ENCODE measurements at places on chromosomes 12 and 14. TPM values are rescaled to one million over a fixed set of nuclear protein-coding genes. Genes with fewer than 3 reads are reported as not detected.

DNA sequence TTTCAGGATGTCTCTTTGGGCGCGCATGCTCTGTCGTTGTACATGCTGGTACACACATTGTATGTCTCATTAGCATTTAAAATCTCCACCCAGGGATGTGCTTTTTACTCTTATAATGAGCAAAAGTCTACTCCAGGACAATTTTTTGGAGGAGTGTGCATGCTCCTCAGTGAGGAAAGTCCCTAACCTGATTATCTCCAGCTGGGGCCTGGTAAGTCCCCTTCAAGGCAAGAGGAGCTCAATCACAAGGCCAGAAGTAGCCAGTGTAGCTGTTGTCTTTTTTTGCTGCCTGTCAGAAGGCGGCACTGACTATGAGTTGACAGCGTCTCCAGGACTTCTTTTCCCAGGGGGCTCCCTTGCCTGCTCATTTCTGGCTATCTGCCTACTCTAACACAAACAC, 218.3 kb upstream of the CNTN1 start:
- no peak for DNase-seq

DNA sequence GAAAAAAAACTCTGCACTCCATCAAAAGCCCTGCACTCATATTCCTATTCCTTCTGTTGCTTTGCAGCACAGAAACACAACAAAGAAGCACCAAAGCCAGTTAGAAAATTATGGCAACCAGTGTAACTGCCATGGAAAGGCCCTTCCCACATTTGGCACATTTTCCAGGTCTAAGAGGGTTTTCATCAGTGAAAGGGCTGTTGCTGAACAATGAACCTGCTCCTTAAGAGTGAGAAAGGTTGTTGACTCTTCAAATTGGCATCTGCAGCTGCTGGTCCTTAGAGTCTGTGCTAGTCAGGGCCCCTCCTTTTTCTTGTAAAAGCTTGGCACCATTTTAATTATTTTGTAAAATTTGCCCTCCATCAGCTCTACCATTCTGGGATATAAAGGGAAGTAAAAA, 378.7 kb upstream of the KITLG start:
- no peak for DNase-seq

The TAS2R30 gene
- 3.7 TPM for total RNA-seq

The BEGAIN gene
- total RNA-seq = 0.46 TPM

The ZNF891 gene
- total RNA-seq = 1.5 TPM
